ENCODE measurements at places on chromosomes 5 and 9. TPM values are rescaled to one million over a fixed set of nuclear protein-coding genes. Genes with fewer than 3 reads are reported as not detected.

DNA sequence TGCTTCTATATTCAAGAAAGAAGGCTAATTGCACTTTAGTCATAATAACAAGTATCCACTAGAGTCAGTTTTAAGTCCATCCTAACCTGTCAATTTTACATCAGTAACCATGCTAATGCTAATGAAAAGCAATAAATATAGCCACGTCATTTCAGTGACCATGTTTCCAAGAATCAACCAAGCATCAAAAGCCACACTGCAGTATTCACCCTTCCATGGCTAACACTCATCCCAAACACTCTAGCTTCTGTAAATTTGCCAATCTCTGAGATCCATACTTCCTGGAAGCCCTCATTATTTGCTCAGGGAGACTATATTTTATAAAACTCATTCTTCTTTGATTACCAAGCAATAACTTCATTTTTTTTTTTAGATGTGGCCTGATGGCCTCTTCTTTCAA lies 712.0 kb downstream of the CETN3 start:
- no peak for DNase-seq

Gene GCNT4
- total RNA-seq: 0.35 TPM

GRCh38 chr9:14180960-14181537 lies 132.9 kb downstream of the NFIB start:
- DNase-seq: no peak

GRCh38 chr9:130327070-130327780 lies 61.7 kb downstream of the HMCN2 start:
- DNase-seq: no peak

GRCh38 chr5:56876327-56876726 lies 33.1 kb upstream of the SETD9 start:
- no peak for DNase-seq

GRCh38 chr5:172782169-172783039 lies 11.4 kb upstream of the DUSP1 start:
- DNase-seq: no peak

- no peak for DNase-seq
Observed at GRCh38 chr9:112173489-112174221, 1.4 kb downstream of the SUSD1 start.

Gene WNK2
- 200 TPM for total RNA-seq

Gene RAPGEF1
- total RNA-seq: 125 TPM

- DNase-seq: no peak
Observed at GRCh38 chr9:37801959-37802711, 1.5 kb downstream of the DCAF10 start.

Gene HTR4
- total RNA-seq: 0.22 TPM

DNA sequence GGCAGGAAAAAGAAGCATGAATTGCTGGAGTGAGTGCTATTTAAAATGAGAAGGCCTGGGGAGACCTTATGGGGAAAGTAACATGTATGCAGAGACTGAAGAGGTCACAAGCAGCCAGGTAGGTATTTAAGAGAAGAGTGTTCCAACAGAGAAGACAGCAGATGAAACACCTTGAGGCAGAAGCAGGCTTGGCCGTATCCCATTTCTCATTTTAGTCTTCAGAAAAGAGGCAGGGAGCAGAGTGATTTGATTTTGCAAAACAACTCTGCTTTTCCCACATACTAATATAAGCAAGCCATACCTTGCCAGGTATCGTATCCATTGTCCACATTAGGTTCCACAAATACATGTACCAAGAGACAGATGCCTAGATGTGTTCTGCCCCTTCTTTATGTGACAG lies 244.3 kb downstream of the ASTN2 start:
- no peak for DNase-seq

DNA sequence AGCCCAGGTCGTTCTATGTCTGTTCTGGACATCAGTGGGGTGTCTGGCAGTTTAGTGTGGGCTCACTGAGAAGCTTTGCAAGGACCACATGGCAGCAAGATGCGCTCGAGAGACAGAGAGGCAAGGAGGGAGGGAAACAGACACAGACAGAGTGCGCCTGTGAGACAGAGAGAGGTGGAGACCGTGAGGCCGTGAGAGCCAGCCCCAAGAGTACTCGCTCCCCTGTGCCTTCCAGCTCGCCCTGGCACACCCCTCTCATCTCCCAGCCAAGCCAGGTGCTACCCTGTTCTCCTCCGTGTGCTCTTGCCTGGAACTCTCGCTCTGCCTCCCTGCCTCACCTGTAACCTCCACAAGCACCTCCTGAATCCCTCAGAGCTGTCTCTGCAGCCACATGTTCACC lies 106.8 kb downstream of the EHMT1 start:
- DNase-seq: no peak

DNA sequence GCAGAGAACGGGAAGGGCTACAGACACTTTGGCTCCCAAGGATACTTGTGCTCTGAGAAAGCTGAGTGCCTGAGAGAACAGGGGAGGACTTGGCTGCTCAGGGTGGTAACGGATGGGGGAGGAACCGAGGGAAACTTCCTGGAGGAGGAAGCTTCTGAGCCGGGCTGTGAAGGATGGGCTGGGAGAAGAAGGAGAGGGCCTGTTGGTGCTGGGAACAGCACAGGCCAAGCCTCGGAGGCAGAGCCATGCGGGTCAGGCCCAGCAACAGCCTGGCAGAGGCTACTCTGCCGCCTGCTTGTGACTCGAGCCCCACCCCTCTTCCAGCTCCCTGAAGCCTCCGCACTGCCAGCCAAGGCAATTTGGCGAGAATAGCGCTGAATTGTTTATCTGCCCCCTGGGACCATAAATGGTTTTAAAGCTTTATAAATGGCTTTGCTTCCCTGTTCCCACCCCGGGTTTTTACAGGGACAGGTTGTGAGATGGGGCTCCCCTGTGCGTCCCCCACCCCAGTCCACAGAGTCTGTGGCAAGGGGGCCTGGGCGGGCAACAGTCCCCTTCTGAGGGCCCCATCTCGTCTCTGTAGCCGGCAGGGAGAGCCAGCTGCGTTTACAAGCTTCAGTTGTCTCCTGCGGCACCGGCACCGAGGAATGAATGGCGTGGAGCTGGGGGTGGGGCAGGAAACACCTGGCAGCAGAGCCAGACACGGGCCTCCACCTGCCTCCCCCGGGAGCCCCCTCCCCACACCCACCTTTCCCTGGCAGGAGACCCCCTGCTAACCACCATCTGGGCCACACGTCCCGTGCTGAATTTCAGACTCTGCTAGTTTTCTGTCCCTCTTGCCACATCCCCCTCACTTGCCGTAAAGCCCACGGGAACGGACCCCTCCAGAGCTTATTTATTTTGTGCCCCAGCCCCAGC lies 24.4 kb downstream of the FAM163B start:
- peak; percentile 72 for DNase-seq

Gene SOHLH1
- total RNA-seq: not detected

Gene BARHL1
- total RNA-seq: not detected

- no peak for DNase-seq
Observed at GRCh38 chr9:118558026-118558425, 811.2 kb downstream of the BRINP1 start.

GRCh38 chr9:74557571-74557970 lies 60.4 kb downstream of the RORB start:
- no peak for DNase-seq

Gene CCDC152
- total RNA-seq: 1.4 TPM

GRCh38 chr5:72606525-72606924 lies 99.3 kb upstream of the ZNF366 start:
- DNase-seq: no peak

DNA sequence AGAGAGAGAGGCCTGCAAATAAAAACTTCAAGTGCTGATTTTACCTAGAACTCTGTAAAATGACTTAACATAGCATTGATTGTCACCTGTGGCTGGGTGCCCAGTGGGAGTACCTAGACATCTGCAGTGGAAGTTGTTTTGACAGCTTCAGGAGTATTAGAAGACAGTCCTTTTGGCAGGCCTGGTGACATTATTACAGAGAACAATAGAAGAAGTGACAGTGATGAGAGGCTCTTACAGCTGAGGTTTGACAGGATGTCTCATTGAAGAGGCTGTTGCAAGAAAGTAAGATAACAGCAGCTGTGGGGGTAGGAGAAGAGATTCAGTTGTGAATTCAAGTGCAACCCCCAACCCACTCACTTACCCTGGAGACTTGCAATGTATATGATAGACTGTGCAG lies 27.9 kb upstream of the MUSK start:
- no peak for DNase-seq

GRCh38 chr9:85742597-85742936 lies 813 bp upstream of the AGTPBP1 start:
- no peak for DNase-seq

GRCh38 chr9:132008855-132009812 lies 70.5 kb downstream of the MED27 start:
- DNase-seq: no peak

DNA sequence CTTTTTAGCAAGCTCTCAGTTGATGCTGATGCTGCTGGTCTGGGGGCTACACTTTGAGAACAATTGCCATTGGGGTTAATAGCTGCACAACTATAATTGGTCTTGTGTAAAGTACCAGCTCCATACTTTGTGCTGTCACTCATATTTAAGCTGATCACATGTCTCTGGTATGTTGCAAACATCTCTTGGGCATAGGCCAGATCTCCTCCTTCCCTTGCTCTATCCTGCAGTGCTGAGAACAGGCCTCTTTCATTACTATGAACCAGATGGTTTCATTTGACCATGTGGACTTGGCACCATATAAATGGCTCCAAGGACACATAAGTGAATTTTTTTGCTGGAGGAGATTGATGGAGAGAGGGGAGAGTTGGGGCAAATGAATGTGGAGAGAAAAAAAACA lies 48.4 kb downstream of the DMRT2 start:
- DNase-seq: no peak

All from Right ventricle myocardium inferior (tissue), 1 donor.